H9 (cell line): ENCODE measurements at places on chromosomes 4 and X.

- DNase-seq, result no peak
These were observed 22.6 kb downstream of the SLC25A4 start for GRCh38 chr4:185165605-185166063.

DNA sequence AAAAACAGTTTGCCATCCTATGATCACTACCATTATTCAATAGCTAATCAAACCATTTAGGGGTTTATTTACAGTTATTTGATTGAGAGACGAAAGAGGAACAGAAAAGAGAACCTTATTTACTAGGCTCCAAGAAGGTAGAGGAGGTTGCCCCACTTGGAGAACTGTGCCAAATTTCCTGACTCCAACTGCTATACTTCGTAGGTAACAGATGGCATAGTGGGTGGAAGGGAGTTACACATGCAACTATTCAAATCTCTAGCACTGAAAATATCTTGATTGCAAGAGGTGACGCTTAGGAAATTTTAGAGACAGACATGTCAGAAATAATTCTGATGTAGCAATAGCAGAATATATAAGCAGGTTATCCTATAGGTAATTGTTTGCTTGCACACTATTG is 38.0 kb upstream of the TMPRSS11F start:
- DNase-seq, result no peak

- no peak for DNase-seq
These were observed 67.1 kb upstream of the TRIM2 start for GRCh38 chr4:153137159-153137558.

DNA sequence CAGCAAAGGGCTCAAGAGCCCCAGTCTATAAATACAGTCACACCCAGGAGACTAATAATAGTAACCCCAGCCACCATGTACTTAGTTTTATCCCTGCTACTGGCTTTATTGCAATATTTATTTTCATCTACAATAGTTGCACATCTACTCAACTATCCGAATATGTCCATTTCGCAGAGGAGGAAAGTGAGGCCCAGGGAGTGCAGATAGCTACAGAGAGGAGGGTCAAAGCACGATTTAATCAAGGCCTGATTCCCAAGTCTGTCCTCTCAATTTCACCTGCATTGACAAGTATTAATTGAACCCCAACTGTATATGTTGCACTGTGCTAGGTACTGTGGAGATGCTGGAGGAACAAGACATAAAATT is 4.0 kb upstream of the PLP2 start:
- no peak for DNase-seq
